ENCODE measurements at places on chromosomes 1 and 21.

- DNase-seq = no peak
Measured at GRCh38 chr1:237877631-237878030, 13.1 kb downstream of the ZP4 start.

DNA sequence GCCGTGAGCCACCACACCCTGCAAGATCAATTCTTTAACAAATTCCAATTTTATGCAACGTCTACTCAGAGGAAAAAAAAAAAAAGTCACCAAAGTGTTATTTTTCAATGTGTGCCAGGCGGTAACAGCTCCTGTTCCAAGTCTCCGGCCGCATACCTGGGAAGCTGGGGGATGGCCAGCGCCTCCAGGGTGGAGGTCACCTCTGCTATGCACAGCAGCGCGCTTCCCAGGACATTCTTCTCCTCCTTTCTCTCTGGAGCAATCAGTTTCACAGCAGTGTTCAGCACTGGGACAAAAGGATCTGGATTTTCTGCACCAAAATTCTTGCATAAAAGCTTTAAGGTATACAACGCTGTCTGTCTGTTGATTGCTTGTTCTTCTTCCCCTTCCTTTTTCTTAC lies 34.3 kb downstream of the LGALS8 start:
- DNase-seq = no peak

- DNase-seq = no peak
Measured at GRCh38 chr1:54580856-54581550, 33.0 kb downstream of the ACOT11 start.

- DNase-seq = no peak
Measured at GRCh38 chr1:224433041-224433691, 1.4 kb downstream of the WDR26 start.

- no peak for DNase-seq
Measured at GRCh38 chr1:7898962-7899361, 41.7 kb downstream of the TNFRSF9 start.

DNA sequence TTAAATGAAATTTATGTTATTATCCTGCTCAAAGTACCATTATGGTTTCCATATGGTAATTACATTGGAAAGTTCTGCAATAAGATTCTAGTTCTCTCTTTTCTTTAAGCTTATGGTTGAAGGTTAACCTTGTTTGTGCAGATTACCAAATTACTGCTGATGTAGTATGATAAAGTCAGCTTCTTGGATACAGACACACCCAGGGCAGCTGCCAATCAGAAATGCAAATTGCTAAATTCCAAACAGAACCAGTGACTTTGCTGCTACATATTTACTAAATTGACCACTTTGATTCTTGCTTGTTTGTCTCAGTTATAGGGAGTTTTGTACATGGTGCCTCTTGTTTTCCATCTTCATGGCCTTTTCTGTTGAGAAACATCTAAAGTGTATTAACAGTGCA lies 26.5 kb downstream of the GNAT2 start:
- no peak for DNase-seq

DNA sequence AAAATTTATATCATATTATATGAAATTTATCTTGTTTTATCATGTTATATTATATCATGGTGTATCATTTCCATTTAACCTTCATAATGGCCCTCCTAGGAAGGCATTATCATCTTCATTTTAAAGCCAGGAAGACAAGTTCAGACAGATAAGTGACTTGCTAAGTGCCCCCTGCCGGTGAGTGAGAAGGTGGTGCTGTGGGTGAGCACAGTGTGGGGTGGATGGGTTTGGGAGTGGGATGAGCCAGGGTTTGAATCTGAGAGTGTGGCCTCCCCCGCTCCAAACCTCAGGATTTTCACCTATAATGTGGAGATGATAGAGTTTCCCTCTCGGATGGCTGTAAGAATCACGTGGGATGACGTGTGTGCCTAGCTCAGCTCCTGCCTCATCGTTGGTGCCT lies 108.7 kb upstream of the IGSF21 start:
- DNase-seq = no peak

- no peak for DNase-seq
Measured at GRCh38 chr1:145846201-145846612, 777 bp downstream of the NUDT17 start.

DNA sequence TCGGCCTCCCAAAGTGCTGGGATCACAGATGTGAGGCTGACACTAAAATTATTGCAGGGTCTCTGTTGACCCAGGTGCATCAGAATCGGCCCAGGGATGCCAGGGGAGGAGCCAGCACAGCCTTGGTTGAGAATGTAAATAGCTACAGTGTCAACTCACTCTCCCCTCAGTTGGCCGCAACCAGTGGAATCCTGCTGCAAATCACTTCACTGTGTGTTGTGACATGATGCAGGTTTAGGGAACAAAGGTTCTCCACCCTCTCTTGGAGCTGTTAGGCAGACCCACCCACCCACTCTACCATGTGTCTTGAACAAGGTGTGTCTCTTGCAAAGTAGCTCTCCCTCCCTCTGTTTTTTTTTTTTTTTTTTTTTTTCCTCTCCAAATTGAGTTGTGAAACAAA lies 60.5 kb upstream of the SOD1 start:
- DNase-seq = no peak

DNA sequence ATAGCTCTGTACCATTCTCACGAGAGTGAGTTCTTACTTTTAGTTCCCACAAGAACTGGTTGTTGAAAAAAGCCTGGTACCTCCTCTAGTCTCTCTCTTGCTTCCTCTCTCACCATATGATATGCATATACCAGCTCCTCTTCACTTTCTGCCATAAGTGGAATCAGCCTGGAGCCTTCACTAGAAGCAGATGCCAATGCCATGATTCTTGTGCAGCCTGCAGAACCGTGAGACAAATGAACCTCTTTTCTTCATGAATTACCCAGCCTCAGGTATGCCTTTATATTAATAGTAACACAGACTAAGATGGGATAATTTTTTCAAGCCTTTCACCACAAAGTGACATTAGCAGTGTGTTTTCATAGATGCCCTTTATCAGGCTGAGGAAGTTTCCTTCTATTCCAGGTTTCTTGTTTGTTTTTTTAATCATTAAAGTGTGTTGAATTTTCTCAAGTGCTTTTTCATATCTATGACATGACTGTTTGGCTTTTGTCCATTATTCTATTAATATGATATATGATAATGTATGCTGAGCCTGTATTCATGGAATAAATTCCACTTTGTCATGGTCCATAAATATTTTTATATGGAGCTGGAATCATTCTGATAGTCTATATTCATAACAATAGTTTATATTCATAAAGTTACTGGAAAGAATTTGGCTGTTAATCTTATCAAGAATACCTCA lies 40.7 kb upstream of the C1orf185 start:
- no peak for DNase-seq

GRCh38 chr1:55311057-55311641 lies 96.0 kb upstream of the USP24 start:
- no peak for DNase-seq

Measured in stimulated activated CD8-positive, alpha-beta memory T cell treated with anti-CD3 and anti-CD28 coated beads, Interleukin-4, amount 100 ng/mL, for 1 hour (primary cell).